ENCODE measurements at places on chromosomes 4 and X.

- DNase-seq = no peak
Observed at GRCh38 chrX:14359727-14360126, 169.6 kb upstream of the GLRA2 start.

DNA sequence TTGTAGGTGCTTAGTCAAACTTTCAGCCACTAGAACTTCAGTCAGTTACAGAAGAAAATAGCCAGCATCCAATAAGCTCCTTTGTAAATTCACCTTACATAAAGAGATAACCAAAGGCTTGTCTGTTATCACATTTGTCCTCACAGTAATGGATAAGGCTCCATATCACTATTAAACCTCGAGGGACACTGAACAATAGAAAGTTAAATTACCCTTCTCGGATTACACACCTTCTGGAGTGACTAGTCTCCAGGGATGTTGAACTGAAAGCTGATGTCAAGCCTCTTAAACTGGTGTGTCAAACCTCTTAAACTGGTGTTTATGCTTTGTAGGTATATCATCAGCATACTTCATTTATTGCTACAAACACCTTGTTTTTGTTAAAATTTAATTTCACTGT is 639.0 kb downstream of the CENPC start:
- DNase-seq = no peak

- no peak for DNase-seq
Observed at GRCh38 chr4:98430708-98431403, 169.7 kb downstream of the RAP1GDS1 start.

GRCh38 chrX:2657532-2658113 is 33.5 kb upstream of the CD99 start:
- no peak for DNase-seq
